ENCODE measurements at places on chromosomes 6 and 20.

GRCh38 chr20:4633379-4633778 lies 88.3 kb upstream of the PRND start:
- DNase-seq: no peak

GRCh38 chr20:44970243-44970757 lies 4.0 kb downstream of the STK4 start:
- no peak for DNase-seq

- DNase-seq: no peak
Observed at GRCh38 chr20:12670301-12670700, 338.5 kb upstream of the SPTLC3 start.

- DNase-seq: no peak
Observed at GRCh38 chr6:151661928-151662327, 145.6 kb upstream of the ESR1 start.

GRCh38 chr20:23096986-23097520 lies 10.9 kb upstream of the CD93 start:
- no peak for DNase-seq
